T-helper 2 cell treated with Interferon-gamma antibody and Interleukin-4, amounts not matched to agents 5 μg/mL and 100 μg/mL, for 36 hours (primary cell): ENCODE measurements at places on chromosomes 4 and X.

GRCh38 chr4:3017504-3017903 is 54.1 kb downstream of the GRK4 start:
- no peak for DNase-seq

DNA sequence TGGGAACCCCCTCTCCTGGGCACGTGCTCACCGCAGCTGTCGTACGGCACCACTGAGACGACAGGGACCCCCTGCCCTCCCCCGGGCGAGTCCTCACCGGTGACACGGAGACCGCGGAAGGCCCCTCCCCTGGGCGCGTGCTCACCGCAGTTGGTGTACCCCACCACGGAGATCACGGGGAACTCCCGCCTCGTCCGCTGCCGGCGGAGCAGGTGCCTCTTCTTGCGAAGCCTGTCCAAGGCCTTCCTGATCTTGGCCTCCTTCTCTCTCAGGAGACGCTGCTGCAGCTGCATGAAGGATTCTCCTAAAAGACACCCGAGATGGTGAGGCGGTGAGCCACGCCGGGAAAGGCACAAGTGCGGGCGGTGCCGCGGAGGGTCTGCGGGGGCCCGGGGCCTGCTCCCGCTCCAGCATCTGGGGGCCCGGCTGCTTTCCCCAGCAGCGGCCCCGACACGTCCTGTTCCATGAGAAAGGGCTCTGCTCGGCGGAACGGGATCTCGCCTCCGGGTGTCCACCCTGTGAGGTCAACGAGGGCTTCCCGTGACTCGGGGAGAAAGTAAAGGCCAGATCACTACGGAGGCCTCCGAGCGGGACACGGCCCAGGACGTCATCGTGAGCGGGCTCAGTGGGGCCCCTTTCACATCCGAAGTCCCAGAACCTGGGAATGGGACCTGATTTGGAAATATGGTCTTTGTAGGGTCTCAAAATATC is 5.8 kb downstream of the GTPBP6 start:
- DNase-seq, result no peak

DNA sequence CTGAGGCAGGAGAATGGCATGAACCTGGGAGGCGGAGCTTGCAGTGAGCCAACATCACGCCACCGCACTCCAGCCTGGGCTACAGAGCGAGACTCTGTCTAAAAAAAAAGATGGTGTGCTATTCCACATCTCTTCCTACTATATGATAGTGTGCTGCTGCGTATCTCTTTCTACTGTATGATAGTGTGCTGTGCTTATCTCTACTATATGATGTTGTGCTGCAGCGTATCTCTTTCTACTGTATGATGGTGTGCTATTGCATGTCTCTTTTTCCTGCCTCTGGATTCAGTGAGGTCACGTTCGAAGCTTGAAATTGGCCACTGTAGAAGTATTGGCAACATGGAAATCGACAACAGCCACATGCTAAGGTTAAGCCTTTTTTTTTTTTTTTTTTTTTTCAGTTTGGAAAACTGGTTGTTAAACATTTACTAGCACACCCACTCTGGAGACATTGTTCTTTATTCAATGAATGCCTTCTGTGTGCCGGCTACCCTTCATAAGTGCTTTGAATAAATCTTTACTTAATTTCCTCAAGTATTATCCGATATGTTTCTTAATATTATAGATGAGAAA is 31.0 kb downstream of the ARFIP1 start:
- DNase-seq, result no peak

DNA sequence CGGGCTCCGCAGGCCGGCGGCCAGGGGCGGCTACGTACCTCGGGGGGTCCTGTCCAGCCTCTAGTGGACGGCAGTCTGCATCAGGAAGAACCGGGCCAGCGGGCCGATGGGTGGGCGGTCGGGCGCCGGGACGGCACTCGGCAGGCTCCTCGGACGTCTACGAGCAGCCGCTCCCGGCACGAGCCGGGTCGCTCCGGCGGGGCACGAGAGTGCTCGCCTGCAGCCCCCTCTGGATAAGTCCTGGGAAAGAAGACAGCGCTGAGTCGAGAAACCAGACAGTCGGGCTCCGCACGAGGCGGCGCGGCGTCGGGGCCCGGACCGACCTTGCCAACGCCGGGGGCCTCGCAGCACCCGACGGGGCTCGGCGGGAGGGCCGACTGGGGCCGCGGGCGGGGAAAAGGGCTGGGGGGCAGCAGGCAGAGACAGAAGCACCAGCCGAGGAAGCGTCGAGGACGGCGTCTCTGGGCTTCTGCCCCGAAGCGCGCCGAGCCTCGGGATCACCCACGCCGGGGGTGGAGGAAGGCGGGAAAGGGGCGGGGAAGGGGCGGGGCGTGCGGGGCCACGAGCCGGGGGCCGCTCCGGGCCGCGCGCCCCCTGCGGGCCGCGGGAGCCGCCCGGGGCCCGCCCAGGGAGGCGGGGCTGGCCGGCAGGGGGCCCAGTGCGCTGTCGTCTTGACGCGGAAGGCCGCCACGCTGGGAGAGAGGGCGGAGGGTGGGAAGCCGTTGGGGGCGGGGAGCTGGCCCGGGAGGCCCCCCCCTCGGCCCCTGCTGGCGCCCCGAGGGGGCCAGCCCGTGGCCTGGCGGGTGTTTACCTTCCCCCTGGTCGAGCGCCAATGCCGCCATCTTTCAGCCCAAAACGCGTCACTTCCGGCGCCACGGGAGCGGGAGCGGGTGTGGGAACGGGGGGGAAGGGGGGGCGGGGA is 1.9 kb downstream of the KLHL15 start:
- DNase-seq, result peak; percentile 79

- DNase-seq, result no peak
Measured at GRCh38 chrX:11137543-11138139, 26.5 kb downstream of the HCCS start.

GRCh38 chr4:97670703-97671269 is 472.5 kb downstream of the STPG2 start:
- DNase-seq, result no peak

DNA sequence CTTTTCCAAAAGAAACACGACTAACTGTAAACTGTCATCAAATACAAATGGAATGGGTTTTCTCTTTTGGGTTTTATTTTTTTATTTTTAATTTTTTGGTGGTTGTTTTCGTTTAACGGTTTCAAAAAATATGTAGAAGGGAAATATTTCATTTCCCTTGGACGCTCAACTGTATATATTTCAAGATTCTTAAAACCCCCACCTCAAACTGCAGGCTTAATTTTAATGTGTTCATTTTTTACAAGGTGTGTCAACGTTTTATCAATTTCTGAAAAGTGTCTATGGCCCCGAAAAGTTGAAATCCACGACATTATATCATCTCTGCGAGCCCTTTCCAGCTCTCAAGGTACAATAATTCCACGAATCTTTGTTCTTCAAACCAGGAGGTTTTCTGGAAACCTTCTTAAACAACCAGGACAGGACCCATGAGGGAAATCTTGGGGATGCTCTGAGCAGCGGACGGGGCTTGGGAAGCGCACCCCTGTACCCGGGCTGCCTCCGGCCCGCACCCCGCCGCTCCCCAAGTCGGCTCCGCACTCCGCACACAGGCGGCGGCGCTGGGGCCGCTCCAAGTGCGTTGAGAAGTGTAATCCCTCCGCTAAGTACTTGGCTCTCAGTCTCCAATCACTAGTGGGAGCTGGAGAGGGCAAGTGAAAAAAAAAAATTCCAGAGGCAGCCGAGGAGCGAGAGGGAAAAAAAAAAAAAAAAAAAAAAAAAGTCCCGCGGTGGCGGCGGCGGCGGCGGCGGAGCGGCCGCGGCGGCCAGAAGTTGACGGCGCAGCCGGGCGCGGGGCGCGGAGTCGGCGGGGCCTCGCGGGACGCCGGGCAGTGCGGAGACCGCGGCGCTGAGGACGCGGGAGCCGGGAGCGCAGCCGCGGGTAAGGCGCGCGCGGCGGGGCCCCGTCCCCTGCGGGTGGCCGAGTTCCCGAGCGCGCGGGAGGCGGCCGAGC is at the start of gene BMPR1B:
Gene BMPR1B, plus strand, starts transcription at position 764 of the 949 bp plus-strand sequence. CDS start 346,470 bp downstream, outside the sequence.
- DNase-seq, result no peak

DNA sequence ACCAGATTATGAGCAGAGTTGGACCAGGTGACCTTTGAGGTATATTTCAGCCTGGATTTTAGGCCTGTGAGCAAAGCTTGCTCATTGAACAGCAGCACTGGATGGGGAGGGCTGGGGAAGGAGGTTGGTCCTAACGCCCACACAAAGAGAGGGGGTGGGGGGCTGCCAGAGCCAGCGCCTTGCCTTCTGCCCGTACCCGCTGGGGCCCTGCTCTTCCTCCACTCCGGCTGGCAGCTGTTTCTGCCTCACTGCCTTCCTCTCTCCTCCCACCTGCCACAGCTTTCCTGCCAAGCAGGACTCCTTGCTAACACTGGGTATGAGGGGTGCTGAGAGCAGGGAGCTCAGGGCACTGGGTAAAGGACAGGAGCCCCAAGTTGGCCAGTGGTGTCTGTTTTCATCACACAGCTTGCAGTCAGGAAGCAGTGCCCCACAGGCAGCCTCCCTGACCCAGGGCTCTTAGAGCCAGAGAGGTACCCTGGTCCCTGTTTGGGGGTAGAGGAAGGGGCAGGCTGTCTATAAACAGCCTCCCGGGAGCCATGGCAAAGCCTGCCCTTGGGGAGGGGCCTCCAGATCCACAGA is 6.1 kb downstream of the NALF2 start:
- no peak for DNase-seq

DNA sequence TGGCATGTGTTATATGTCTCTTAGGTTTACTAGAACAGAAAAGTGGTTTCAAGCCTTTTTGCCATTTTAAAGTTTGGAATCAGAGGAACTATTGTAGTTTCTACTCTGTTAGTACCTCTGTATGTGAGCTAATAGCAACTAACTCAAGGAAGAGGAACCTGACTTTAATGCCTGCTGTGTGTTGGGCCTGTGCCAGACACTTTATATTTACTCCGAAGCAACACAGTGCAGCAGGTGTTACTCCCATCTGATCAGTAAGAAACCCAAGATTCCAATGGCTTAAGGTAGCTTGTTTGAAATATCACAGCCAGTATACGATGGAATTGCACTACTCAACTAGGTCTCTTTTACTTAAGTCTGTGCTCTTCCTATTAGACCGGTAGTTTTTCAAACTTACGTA is 79.2 kb downstream of the USP9X start:
- DNase-seq, result no peak

GRCh38 chr4:104815665-104816064 is 321.0 kb upstream of the CXXC4 start:
- no peak for DNase-seq

- DNase-seq, result no peak
Measured at GRCh38 chrX:10358958-10359357, 202.2 kb downstream of the CLCN4 start.
